ENCODE measurements at places on chromosomes 4 and X.

GRCh38 chr4:155722336-155722735 is 36.5 kb upstream of the GUCY1B1 start:
- no peak for DNase-seq

GRCh38 chrX:150648296-150648940 is 44.8 kb upstream of the MTMR1 start:
- DNase-seq: no peak

DNA sequence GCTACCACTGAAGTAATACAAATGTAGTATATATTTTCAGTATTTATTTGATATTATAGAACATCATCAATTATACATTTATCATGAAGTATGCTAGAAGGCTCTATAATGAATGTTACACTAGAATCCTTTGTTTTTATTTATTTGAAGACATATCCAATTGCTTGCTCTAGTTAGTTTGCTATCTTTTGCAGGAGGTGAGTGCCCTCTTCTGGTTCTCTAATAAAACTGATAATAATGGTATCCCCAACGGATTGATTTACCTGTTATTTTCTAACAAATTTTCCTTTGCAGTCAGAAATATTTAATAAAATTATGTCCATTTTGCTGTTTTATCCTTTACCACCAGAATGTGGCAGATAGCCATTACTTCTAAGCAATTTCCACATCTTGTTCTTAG is 274.3 kb upstream of the TACR3 start:
- no peak for DNase-seq

- no peak for DNase-seq
These were observed 143.4 kb upstream of the VCX3A start for GRCh38 chrX:6678313-6678712.

DNA sequence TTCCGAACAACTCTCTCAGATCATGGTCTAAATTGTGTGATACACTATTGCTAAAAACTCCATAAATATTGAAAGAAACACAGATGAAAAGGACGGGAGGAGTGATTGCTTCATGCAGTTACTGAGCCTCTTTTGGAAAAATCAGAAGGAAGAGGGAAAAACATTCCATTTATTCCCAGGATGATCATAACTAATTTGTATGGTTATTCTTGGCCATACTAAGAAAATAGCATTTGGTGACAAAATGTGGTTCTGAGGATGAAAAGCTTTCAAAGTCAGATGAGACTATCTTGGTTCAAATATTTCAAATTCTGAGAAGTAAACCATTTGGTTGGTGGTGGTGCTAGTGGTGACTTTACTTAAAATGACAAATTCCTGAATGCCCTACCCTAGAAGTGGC is 305.4 kb upstream of the LDB2 start:
- DNase-seq: no peak

DNA sequence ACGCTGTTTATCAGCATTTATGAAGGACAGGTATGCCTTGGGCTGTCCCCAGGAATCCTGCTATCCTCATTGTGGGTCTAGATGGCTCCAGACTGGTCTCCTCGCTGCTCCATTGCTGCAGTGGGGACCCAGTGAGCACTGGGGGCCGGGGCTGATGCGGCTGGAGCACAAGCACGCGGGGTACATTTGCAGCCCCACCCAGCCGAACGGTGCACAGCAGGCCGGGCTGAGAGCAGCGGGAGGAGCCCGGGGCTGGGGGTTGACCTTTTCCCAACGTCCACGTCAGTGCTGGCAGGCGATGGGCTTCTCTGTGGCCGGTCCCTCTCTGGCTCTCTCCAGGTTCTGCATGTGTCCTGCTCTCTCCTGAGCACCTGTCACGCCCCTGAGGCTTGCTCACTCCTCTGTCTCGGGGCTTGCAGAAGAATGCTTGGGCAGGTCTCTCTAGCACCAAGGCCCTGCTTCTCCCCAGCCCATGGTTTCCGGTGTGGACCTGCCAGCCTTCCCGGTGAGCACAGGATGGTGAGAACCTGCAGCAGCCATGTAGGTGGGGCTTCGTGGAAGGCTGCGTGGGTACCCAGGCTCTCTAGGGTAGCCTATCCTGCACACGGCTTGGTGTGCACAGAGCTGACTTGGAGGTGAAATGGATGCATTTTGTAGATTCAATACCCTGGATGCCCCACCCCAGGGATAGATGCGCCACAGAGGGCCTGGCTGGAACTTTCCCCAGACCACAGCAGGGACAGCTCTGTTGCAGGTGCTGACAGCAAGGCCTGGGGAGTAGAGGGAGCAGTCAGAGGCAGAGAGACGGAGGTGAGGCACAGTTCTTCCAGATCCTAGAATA is 89.1 kb upstream of the ADRA2C start:
- no peak for DNase-seq

GRCh38 chrX:115367951-115368350 is 78.4 kb downstream of the LUZP4 start:
- DNase-seq: no peak

DNA sequence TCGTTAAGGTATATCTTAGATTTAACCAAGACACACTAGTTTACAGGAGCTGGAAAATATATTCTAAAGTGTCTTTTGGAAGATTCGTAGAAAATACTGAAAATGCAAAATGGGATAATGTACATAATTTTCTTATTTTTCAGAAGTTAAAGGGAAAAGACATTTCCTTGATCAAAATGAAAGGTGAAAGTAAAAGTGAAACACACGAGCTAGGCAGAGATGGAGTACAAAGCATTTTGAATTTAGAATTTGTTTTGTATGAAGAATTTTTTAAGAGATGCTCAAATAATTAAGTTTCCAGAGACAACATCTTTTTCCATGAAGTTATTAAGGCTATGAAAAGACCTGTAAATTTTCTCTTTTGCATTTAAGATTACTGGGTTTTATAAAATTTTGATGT is 2192.6 kb upstream of the AGA start:
- no peak for DNase-seq

DNA sequence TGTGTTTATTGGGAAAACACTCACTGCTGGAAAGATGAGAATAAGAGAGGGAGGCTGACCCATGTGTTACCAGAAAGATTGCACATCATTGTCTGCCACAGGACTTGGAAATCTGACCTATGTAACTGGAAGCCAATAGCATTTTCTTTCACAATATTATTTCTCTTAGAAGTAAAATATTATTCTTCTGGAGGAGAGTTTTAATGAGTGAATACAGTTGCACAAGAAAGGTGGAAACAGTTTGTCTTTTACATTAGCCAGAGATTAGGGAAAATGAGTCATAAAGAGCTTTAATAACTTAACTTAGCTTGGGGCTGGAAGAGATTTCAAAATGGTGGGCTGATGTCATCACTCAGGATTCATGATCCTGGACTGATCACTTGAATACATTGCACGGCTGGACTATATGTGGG is 31.5 kb upstream of the LNX1 start:
- DNase-seq: no peak

GRCh38 chr4:125483278-125483677 is 168.5 kb downstream of the FAT4 start:
- no peak for DNase-seq
